Activated T-helper 17 cell treated with anti-CD3 and anti-CD28 coated beads, Interleukin-2, amount 50 U/mL, for 72 hours (primary cell): ENCODE measurements at places on chromosomes 12 and 14.

GRCh38 chr12:70849265-70849960, 71.1 kb downstream of the PTPRR start:
- ATAC-seq = no peak

DNA sequence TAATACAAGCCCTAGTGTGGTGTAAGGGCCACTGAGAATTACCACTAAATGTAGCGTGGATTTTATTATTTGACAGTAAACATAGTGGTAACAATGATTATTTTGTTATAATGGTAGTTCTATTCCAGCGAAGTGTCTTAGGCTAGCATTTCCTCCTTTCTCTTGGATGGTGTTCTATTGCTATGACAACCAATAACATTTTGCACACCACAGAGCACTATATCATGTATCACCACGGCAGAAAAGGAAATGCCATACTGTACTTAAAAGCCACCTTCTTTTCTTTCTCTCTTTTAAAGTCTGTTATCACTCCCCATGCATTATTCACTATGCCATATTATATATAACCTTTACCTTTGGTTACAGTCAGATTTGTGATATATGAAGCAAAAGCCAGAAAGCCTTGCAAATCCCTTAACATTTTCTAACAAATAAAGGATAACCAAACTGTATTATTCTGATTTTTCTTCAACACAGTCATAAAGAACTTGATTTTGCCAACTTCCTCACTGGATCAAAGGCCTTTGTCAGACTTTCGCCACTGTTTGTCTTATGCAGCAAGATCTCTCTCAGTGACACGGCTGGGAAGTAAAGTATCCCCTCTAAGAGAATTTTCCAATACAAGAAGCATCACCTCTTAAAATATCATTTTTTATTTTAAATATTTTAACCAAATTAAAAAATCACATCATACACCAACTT, 195.8 kb downstream of the FOXN3 start:
- ATAC-seq = peak; percentile 88

GRCh38 chr12:82866946-82867345, 180.2 kb downstream of the TMTC2 start:
- ATAC-seq = no peak

- ATAC-seq = no peak
These were observed 57.6 kb upstream of the BEGAIN start for GRCh38 chr14:100644784-100645183.

GRCh38 chr14:104103446-104104075, 18.1 kb downstream of the ASPG start:
- ATAC-seq = no peak

DNA sequence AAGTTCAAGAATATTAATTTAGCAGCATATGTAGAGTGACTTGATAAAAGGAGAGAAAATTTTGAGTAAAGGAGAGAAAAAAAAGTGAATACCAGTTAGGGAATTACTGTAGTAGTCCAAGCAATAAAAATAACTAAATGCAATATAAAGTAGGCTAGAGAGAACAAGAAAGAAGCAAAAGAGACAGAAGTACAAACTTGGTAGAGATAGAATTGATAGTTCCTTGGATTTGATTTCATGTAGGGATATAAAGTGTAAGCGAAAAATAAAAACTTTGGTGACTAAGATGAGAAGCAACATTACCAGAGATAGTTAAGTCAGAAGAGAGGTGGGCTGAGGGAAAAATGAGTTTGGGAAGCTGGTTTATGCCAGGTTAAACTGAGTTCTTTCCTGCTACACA, 252.4 kb downstream of the SEC23A start:
- ATAC-seq = no peak

- no peak for ATAC-seq
These were observed 171.3 kb upstream of the NTF3 start for GRCh38 chr12:5260591-5261086.

DNA sequence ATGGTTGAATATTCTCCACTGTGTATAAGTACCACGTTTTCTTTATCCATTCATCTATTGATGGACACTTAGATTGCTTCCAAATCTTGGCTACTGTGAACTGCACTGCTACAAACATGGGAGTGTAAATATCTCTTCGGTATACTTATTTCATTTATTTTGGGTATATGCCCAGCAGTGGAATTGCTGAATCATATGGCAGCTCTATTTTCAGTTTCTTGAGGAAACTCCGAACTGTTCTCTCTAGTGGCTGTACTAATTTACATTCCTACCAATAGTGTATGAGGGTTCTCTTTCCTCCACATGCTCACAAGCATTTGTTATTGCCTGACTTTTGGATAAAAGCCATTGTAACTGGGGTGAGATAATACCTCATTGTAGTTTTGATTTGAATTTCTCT, 623.1 kb upstream of the LRFN5 start:
- no peak for ATAC-seq

DNA sequence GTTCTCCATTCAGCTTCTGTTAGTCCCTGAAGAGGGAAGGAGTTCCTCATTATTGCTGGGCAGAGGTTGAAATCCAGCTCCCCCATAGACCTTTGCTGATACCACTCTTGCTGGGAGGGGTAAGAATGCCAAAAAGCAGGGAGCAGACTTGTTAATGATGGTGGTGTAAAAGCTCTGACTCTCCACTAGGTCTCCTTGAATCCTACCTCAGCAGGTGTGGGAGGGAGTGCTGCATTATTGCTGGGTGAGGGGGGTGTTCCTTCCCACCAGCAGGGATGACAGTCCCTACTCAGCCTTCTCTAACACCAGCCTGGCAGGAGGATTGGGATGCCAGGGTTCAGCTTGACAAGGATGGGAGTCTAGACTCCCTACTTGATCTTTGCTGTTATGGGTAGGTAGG, 185.8 kb upstream of the NOS1 start:
- no peak for ATAC-seq

DNA sequence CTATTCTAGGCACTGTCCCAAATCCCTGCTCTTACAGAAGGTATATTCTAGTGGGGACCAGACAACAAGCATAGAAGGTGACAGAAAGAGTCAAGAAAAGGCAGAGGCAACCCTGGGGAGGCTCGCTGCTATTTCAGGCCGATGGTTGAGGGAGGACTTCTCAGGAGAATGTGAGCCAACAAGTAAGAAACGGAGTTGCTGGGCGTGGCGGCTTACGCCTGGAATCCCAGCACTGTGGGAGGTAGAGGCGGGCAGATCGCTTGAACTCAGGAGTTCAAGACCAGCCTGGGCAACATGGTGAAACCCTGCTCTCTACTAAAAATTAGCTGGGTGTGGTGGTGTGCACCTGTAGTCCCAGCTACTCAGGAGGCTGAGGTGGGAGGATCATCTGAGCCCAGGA, 4.7 kb upstream of the GOLGA3 start:
- ATAC-seq = no peak

GRCh38 chr14:67738740-67739504, 37.2 kb downstream of the RDH12 start:
- ATAC-seq = peak; percentile 89

DNA sequence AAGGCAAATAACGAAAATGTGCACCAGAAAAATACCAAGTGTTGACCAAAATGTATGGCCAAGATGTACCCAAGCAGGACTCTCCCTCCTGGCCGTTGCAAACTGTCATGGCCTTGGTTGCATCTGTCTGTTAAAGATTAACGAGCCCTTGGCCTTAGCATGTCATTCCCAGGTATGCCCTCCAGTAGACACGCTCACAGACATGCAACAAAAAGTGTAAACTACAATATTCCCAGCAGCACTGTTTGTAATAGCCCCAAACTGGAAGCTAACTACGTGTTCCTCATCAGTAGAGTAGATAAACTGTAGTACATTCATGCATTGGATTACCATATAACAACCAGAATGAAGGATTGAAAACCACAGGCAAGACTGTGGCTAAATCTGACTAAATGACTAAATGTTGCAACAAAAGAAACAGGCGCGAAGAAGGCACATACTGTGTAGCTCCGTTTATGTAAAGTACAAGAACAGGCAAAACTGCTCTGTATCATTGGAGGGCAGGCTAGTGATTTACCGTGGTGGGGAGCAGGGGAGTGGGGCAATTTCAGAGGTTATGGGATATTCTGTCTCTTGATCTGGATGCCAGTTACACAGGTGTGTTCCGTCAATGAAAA, 232.8 kb upstream of the DIO3 start:
- ATAC-seq = no peak

GRCh38 chr12:4137441-4137840, 136.1 kb upstream of the CCND2 start:
- ATAC-seq = no peak

DNA sequence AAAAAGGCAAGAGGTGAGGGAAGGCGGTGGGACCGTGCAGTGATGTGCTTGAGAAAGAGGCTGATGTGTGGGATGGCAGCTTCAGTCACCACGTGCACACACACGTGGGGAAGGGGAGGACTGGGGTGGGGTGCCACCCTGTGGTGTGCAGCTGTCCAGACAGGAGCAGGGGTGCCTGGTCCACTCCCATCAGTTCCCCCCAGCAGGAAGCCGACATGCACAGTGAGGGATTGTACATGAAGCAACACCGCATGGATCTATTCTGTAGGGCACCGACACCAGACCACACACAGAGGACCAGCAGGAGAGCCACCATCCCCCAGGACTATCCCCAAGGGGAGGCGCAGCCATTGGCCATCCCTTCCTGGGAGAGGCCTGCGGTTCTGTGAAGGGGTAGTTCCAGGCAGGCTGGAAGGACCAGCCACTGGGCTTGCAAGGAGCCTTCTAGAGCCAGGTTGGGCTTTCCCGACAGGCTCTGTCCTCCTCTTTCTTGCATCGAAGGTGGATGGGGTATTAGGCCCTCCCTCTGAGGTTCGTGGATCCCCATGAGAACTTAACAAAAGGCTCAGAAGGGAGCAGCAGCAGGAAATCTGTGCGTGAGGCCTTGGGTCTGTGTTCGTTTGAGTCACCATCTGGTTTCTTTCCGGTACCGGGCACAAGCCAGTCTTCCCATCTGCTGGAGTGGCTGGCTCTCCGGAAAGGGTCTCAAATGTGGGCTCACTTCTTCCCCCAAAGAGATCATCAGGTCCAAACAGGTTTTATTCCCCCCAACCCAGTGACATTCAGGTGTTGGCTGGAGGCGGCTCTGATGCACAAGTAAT, 59.8 kb downstream of the PLEKHG3 start:
- ATAC-seq = no peak

- ATAC-seq = no peak
These were observed 62.4 kb upstream of the ACSS3 start for GRCh38 chr12:81015510-81015909.

GRCh38 chr14:32512813-32513212, 183.7 kb downstream of the AKAP6 start:
- no peak for ATAC-seq

- ATAC-seq = no peak
These were observed 114.4 kb upstream of the NTF3 start for GRCh38 chr12:5317556-5317955.

- peak; percentile 39 for ATAC-seq
These were observed 12.1 kb downstream of the PCBP2 start for GRCh38 chr12:53463802-53464560.

DNA sequence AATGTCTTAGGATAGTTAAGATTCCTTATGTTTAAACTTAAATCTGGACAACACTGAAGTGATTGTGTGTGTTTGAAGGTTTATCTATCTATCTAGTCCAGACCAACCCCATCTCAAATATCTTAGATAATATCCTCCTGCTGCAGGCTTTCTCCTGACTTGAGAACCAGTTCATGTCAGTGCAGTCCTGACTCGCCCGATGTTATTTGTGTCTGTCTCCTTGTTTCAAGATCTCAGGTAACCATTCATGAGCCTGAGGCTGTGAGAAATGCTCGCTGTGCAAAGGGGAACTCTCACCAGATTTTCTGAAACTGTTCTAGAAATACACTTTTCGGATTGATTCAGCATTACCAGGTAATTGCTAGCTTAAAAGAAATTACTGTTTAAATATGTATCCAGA, 356.2 kb downstream of the SNAPC1 start:
- no peak for ATAC-seq

DNA sequence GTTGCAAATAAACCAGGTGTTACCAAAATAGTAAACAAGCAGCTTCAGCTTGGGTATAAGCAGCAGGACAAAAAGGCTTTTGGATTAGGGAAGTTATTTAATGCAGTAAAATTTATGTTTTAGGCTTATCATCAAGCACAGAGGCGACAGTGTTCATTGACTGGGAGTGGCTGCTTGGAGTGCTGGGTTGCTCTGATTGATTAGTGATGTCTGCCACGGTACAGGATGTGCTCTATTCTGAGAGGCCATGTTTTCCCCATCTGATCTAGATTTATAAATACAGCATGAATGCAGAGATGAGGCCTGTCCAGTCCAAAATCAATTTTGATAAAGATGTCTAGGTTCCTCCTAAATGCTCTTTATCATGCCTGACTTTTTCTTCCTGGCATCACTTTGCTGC, 83.5 kb downstream of the MAP1LC3B2 start:
- ATAC-seq = no peak

GRCh38 chr12:101931498-101932326, 54.3 kb downstream of the DRAM1 start:
- ATAC-seq = no peak

- peak; percentile 37 for ATAC-seq
These were observed 910.4 kb downstream of the VRK1 start for GRCh38 chr14:97707603-97708002.

DNA sequence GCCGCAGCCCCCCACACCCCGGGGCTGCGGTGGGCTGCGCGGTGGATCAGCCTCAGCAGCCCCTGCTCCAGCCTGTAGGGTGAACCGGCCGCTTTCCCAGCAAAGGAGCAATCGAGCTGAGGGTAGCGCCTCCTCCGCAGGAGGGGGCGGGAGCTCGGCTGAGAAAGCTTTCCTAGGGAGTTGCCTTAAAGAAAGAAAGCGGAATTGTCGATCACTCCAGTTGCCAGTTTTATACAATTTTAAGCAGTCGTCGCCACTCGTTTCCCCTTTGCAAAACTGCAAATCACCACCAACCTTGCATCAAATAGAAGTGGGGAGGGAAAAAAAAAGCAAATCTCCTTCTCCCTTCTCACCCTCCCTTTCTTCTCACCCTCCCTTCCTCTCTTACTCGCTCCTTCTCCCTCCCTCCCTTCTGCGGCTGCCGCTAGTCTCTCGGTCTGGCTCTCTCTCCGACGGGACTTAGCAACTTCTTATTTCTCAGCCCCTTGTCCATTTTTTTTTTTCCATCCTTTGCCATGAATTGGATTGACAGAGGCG, at the start of gene PDE3A:
PDE3A (plus strand) TSS at position 424 of the 537 bp plus-strand sequence. CDS start 748 bp downstream, outside the sequence.
- ATAC-seq = no peak

- ATAC-seq = no peak
These were observed 127.4 kb downstream of the HMGA2 start for GRCh38 chr12:65951697-65952096.

- ATAC-seq = peak; percentile 91
These were observed 39.7 kb downstream of the ERH start for GRCh38 chr14:69358233-69358963.

GRCh38 chr12:71846322-71846940, 6.9 kb downstream of the TBC1D15 start:
- no peak for ATAC-seq
